Kidney (tissue), 22 donors: ENCODE measurements at places on chromosomes 2 and 18. TPM values are rescaled to one million over a fixed set of nuclear protein-coding genes. Genes with fewer than 3 reads are reported as not detected.

The FBXO15 gene
- polyA plus RNA-seq = 9.1 TPM

The ANKRD62 gene
- polyA plus RNA-seq = not detected

The CHST9 gene
- polyA plus RNA-seq = 1.5 TPM

The NGEF gene
- 5.3 TPM for polyA plus RNA-seq

The GALNT5 gene
- polyA plus RNA-seq = 0.06 TPM

The ABCG8 gene
- 0.09 TPM for polyA plus RNA-seq

The SLC39A6 gene
- 27.3 TPM for polyA plus RNA-seq

The RASGRP3 gene
- polyA plus RNA-seq = 7.8 TPM

The SERPINB5 gene
- polyA plus RNA-seq = not detected
